ENCODE measurements at places on chromosomes 3 and 15.

DNA sequence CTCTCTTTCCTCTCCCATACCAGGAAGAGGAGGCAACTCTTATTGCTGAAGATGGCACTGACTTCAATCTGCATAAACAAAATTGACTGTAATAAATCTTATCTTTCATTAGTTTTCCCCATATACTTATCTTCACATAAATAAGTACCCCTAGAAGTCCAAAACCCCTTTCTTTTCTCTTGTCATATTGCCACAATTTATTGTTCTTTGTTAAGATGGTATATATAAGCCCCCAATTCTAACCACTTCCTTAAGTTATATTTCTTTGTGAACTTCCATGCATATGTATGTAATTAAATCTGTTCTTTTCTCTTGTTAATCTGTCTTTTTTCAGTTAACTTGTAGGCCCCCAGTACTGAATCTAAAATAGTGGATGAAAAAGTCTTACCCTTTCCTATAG is 68.8 kb downstream of the TNIK start:
- DNase-seq = no peak

- no peak for DNase-seq
Observed at GRCh38 chr15:58606577-58607080, 142.9 kb downstream of the ADAM10 start.

GRCh38 chr15:69947394-69947793 is 150.3 kb downstream of the TLE3 start:
- no peak for DNase-seq

DNA sequence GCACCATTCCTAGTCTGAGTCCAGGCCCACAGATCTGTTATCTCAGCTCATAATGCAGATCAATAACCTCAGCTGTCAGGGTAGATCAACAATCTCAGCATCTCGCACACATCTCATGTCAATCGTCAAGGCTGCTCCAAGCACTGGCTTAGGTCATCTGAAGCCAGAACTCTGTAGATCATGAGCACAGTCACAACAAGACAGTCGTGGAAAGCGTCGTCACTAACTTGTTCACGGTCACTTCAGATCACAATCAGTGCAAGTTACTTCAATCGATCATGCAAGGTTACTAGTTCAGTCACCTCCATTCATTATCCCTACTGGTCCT is 71.8 kb downstream of the RBPMS2 start:
- no peak for DNase-seq

- DNase-seq = no peak
Observed at GRCh38 chr3:195046441-195046840, 224.5 kb downstream of the XXYLT1 start.

DNA sequence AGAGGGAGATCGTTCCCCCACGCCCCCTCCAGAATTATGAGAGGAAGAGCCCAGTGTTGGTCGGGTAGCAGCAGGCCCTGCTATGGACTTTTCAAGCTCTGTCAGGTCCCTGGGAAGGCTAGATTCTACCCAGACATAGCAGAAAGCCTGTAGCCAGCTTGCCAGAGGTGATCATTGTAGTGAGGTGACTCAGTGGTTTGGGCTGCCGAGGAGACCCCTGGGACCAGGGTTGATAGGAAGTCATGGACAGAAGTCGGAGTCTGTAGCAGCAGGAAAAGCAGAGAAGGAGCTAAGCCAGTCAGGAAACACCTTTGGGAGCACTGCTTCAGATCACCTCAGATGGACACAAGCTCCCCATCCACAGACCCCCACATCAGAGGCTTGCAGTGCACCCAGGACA is 67.7 kb downstream of the CCNL1 start:
- no peak for DNase-seq

Measured in cortex of kidney (tissue), 1 donor.